Activated T-cell treated with anti-CD3 and anti-CD28 coated beads, Interleukin-2, amount 50 U/mL, for 48 hours (primary cell): ENCODE measurements at places on chromosomes 5 and 9.

- DNase-seq: no peak
Observed at GRCh38 chr9:134561427-134562145, 80.0 kb upstream of the COL5A1 start.

DNA sequence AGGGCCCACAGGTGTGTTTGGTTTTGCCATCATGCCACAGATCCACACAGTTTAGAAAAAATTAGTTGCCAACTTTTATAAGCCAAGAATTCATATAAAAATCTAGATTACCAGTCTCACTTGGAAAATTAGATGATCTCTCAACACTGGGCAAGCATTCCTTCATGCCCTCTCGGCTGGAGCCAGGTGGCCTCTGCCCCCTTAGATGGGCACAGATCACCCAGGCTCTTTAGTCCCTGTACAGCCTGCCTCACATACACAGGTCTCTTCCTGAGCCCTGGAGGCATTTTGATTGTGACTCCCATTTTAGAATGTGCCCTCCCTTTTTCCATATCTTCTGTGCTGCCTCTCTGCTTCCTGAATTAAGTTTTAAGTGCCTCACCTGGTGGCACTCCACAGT, 20.0 kb downstream of the ACO1 start:
- DNase-seq: no peak

DNA sequence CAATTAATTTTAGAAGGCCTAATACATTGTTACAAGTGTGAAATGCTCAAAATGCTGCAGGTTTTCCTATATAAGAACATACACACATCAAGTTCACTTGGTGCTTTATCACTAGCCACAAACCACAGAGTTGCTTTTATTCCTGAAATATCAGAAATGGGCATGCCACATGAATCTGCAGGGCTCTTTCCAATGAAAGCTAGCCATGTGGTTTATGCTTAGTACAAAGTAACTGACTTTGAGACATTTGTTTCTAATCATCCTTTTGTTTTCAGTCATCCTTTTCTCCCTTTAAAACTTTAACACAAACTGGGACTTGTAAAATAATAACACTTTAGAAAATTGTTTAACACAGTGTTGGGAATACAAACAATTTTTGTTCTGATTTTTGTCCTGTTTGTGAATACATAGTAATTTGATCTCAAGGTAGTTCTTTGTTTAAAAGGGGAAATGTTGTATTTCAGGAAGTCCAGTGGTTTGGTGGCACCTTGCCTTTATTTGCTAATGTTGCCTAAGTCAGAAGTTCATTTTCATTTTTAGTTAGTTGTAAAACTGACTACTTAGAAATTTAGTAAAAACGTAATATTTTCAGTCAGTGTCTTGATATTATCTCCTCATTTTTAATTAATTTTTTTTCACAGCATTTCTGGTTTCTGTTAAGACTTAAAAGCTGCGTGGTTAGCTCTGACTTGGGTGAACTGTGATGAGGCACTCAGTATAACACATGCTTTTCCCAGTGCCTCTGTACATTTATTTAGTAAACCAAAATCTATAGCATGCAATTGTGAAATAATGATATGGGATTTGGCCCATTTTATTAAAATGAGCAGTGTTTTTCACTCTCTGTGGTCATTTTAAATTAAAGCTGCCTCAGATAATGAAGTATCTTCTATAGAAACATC, 18.6 kb downstream of the PRDM6 start:
- DNase-seq: no peak

DNA sequence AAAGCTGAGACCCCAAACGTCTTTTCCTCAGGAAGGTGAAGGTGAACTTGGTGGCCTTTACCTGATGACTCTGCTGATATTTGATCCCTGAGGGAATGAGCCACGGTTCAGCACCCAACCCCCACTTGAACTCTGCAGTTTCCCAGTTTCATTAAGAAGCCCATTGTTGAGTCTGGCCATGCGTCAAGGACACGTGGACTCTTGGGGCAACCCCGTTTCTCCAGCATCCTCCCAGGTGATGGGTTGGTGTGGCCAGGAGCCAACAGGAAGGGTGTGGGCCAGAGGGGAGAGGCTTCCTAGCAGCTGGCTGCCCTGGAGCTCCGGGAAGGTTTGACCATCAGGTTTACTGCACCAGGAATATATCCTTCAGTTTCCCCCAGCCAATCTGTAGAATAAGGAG, 59.5 kb upstream of the GNE start:
- DNase-seq: no peak

DNA sequence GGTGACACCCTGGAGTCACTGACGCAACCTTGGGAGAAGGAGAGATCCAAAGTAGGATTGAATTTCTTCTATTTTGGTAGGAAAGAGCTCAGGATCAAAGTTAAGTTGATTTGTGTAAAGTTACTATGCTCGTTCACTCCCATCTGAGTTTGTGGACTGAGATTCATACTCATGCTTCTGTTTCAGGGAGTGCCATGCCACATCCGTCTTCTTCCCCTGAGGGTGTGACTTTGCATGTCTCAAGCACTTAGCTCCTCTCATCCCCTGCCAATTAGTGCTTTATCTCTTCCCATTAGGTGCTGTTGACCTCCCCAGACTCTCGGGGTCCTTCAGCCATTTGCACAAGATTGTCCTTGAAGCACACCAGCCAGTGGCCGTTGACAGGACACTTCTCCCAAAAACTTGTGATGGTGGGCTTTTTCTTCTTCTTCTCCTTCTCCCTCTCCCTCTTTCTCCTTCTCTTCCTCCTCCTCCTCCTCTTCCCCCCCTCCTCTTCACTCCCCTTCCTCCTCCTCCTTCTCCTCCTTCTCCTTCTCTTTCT, 232.2 kb upstream of the KLF4 start:
- no peak for DNase-seq

- DNase-seq: no peak
Observed at GRCh38 chr9:73701415-73702057, 549.9 kb downstream of the ANXA1 start.

- DNase-seq: no peak
Observed at GRCh38 chr5:171622010-171622409, 163.6 kb upstream of the SMIM23 start.

- DNase-seq: no peak
Observed at GRCh38 chr9:131302244-131303075, 12.9 kb downstream of the PLPP7 start.

DNA sequence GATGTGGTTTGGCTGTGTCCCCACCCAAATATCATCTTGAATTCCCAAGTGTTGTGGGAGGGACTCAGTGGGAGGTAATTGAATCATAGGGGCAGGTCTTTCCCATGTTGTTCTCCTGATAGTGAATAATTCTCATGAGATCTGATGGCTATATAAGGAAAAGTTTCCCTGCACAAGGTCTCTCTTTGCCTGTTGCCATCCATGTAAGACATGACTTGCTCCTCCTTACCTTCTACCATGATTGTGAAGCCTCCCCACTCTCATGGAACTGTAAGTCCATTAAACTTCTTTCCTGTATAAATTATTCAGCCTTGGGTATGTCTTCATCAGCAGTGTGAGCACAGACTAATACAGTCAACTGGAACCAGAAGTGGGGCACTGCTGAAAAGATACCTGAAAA, 262.4 kb upstream of the RFX3 start:
- no peak for DNase-seq

DNA sequence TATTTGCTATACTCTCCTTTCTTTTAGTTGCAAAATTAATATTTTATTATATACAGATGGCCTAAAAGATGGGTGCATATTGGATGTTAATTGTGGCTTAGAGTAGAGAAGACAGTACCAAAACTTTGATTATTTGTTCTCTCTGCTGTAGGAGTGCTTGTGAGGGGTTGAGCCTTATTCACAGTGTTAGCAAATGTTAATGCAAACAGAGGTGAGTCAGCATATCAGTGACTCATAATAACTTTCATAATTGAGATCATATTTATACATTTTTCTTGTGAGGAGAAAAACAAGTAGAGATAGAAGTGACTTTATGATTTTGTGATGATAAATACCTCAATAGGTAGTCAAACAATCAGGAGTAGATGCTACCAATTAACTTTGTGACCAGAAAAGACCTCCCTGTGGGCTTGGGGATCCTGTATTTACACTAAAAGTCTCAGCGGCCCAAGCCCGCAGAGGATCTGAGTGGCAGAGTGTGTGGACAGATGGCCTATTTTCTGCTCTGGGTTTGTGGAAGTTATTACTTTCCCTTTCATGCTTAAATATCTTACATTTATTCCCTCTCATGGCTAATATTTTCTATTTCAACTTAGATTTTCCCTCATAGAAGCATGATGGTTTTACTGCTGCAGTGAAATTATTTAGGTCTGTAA, 226.5 kb downstream of the TAF11L14 start:
- DNase-seq: no peak

- no peak for DNase-seq
Observed at GRCh38 chr5:98296426-98296825, 477.0 kb upstream of the RGMB start.

GRCh38 chr5:172666251-172666650, 25.2 kb downstream of the NEURL1B start:
- no peak for DNase-seq

GRCh38 chr5:149834246-149834855, 104.2 kb downstream of the PPARGC1B start:
- DNase-seq: peak; percentile 58

DNA sequence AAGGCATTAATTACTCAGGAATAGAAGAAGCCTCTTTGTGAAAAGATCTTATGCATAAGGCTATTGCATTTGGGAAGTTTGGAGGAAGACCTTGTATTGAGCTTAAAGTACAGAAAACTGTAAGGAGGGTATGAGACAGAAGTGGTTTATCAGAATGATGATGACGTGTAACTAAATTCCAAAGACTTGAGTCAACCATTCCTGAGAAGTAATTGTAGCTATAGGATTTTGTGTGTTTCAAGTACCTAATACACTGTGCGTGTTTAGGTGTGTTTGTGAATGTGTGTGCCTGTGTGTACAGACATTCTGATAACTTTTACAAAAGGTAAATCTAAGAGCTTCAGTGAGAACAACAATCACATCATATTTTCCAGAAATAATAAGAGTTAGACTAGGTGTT, 46.5 kb upstream of the IRX2 start:
- no peak for DNase-seq

DNA sequence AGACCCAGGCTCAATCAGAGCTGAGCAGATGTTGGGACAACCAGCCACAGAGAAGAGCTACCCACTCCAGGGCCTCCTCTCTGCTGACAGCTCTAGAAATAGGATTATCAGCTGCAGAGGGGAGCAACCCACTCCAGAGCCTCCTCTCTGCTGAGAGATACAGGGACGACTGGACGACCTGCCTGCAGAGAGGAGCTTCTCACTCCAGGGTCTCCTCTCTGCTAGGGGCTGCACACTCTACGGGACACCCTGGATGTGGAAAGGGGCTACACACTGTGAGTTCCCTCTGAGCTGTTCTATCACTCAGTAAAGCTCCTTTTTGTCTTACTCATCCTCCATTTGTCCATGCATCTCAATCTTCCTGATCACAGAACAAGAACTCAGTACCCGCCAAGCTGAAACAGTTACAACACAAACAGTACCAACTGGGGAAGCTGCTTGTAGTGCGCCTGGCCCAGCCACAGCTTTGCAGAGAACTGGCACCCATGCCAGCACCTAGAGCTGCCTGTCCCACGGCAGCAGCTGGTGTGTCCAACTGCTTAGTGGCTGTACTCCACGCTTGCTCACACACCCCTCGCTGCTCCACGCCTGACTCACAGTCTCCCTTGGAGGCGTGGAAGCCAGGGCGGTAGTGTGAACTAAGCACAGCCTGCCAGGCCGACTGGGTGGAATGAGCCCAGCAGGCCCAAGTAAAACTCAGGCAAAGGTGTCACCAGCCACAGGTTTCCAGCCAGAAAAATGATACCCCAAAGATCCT, 56.8 kb downstream of the PRELID2 start:
- no peak for DNase-seq

DNA sequence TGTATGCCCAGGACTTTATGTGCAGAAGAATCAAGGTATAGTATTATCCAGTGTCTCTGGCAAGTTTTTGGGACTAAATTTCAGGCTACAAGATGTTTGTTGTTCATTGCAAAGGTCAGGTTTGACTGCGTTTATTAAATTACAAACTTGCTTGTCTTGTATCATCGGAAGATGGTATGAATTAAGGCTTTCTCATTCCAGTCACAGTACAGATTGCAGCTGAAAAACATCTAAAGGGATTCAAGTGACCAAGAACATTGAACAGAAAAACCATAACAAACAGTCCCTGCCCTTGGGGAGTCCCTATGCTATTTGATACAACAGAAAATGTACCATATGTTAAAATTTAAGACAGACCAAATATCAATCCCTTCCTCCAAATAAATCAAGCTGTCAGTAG, 244.7 kb upstream of the TNC start:
- DNase-seq: no peak

- no peak for DNase-seq
Observed at GRCh38 chr9:101098392-101098791, 69.9 kb downstream of the PLPPR1 start.

- peak; percentile 66 for DNase-seq
Observed at GRCh38 chr9:133403766-133404453, 13.9 kb downstream of the REXO4 start.

GRCh38 chr5:134837530-134838181, 8.1 kb upstream of the C5orf24 start:
- DNase-seq: no peak

GRCh38 chr5:133508845-133509741, 103.2 kb downstream of the FSTL4 start:
- DNase-seq: no peak

GRCh38 chr5:120158211-120158610, 305.9 kb upstream of the PRR16 start:
- DNase-seq: no peak

GRCh38 chr5:83281176-83281575, 190.4 kb upstream of the VCAN start:
- DNase-seq: no peak

DNA sequence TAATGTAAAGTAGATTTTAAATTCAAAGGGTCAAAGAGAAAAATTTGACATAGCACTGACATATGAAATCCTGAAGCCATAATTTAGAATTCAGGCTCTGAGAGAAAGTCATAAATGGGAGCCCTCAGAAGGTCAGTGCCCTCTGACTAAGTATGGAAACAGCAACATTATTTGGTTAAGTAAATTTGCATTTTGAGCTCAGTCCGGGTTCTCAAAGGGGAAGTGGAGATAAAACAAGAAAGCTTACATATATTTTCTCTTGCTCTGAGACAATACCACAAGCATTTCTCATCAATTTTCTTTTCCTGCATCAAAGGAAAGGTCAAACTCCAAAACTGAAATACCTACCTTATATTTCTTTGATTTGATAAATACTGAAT, 348.0 kb downstream of the SEMA5A start:
- no peak for DNase-seq

- DNase-seq: no peak
Observed at GRCh38 chr9:75390951-75391350, 302.6 kb downstream of the OSTF1 start.

DNA sequence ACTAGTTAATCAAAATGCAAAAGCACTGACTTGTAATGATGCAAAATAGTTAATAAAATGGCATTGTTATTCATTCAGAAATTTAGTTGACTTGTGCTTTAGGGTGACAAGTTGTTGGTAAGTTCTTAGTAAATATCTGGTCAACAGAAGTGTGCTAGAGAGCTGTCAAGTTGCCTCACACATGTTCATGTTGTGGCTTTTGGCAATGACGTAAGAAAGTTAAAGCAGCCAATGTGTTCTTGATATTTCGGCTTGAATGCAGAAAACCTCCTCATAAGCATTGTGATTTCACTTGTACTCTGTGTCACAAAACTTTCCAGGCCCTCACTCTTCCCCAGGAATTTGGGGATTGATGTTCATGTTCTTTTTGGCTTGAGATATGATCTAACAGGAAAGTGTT, 626.7 kb downstream of the PRR16 start:
- DNase-seq: no peak
